ENCODE measurements at places on chromosomes 13 and 19.

GRCh38 chr13:96020155-96020575 is 33.0 kb downstream of the UGGT2 start:
- DNase-seq = no peak

- DNase-seq = no peak
These were observed 344.1 kb downstream of the RFC3 start for GRCh38 chr13:34161931-34162543.

DNA sequence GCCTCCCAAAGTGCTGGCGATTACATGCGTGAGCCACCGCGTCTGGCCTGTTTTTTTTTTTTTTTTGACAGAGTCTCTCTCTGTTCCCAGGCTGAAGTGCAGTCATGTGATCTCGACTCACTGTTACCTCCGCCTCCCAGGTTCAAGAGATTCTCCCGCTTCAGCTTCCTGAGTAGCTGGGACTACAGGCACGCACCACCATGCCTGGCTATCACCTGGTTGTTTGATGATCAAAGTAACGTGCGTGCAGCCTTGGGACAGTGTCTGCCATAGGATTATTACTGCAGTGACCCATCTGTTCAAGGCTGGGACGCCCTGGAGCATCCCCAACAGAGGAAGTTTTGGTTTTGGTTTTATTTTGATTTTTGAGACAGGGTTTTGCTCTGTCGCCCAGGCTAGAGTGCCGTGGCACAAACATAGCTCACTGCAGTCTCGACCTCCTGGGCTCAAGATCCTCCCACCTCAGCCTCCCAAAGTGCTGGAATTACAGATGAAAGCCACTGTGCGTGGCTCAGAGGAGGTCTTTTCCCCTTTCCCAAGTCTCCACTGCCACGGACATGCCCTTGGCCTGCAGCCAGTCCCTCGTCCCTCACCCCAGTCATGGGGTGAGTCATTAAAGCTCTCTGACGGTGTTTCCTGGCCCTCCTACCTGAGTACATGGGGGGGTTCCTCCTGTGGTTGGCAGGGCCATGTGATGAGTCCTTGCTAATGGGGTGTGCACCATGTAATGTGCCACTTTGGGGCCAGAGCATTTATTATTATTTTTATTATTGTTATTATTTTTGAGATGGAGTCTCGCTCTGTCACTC is 65.6 kb downstream of the IER2 start:
- DNase-seq = no peak

- DNase-seq = no peak
These were observed 597.2 kb downstream of the DIAPH3 start for GRCh38 chr13:59566561-59566960.

DNA sequence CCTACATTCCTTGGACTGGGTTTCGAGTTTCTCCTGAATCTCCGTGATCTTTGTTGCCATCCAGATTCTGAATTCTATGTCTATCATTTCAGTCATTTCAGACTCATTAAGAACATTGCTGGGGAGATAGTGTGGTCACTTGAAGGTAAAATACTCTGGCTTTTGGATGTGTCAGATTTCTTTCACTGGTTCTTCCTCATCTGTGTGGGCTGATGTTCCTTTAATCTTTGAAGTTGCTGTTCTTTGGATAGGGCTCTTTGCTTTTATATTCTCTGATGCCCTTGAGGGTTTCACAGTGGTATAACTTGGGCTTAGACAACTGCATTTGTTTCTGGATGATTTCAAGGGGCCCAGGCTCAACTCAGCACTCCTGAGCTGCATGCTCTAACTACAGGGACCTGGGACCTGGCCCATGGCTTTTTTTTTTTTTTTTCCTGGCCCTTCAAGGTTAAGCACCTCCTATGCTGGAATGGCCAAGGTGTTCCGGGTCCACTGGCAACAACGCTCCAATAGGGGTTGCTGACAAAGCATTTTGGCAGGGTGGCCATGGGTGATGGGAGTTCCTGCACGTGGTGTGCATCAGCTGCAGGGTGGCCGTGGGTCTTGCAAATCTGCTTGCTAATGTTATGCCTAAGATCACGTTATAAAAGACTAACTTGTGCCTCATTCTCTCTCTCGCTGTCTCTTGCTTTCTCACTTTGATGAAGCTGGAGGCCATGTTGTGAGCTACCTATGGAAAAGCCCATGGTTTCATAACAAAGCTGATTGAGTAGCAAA is 5.9 kb upstream of the SIGLEC7 start:
- no peak for DNase-seq

DNA sequence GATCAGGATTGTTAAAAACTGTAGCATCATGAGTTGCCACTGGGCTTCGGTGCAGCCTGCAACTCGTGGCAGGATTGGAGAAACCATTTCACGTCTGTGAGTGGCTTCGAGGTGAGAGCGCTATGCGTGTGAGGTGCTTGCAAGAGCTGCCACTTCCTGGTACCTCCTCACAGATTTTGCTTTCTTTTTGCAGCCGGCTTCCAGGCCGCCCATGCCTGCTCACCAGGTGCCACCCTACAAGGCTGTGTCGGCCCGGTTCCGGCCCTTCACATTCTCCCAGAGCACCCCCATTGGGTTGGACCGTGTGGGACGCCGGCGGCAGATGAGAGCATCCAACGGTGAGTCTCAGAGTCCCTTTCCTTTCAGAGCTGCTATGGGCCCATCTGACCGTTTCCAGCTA is 57.9 kb upstream of the C1QTNF9 start:
- peak; percentile 73 for DNase-seq

DNA sequence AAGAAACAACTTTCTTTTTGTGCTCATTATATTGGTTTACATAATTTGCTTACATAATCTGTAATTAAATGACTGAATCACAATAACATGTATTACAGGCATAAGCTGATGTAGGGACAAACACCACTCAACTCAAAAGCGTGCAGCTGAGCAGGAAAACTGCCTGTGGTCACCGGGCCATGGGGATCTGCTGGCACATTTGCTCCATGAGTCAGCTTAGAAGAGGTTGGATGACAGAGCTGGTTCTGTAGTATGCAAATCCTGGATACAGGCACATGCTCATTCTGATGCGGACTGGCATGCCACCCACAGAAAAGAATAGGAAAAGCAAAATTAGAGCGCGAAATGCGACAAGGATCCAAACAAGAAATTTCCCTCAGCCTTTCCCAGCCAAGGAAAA is 128.6 kb downstream of the USP12 start:
- DNase-seq = no peak

GRCh38 chr13:41459432-41460073 is 2.2 kb downstream of the RGCC start:
- no peak for DNase-seq

DNA sequence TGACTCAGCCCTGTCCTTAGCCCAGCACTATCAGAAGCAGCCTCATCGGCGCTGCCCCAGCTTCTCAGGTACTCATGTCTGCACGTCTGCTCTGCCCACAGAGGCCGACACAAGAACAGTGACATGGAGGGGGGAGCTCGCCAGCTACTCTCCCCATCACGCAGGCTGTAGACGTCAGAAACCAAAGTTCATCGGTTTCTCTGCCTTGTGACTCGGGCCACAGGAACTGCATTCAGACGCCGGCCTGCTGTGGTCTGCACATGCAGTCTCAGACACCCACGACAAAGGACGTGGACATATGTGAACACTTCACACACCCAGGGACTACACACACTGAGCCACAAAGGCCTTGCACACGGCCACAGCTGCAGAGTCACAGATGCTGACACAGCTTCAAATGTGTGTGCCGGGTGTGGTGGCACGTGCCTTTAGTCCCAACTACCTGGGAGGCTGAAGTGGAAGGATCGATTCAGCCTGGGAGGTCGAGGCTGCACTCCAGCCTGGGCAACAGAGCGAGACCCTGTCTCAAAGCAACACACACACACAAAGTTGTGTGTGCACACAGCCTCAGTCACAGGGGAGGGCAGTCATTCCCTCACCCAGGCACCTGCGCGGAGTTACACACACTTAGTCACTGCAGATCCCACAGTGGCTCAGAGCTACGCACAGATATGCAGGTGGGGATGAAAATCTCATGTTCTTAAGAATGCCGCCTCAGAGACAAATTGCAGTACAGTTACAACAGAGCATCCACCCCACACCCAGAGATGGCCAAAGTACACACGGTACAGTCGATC is 4.9 kb upstream of the ZFP36 start:
- peak; percentile 58 for DNase-seq

DNA sequence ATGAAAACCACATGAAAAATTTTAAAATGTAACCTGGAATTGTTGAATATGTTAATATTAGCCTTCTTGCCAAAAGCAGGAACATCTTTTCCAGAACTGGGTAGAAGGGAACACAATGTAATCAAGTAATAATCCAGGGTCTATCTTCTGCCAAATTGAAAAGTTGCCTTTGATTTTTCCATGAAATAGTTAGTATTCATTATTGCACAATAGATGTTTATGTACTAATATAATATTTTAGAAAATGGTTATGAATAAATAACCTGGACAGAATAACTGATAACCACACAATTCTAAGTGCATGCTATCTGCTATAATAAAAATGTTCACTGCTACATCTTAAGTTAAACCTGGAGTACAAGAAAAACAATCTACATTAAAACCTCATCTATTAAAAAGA is 802.3 kb downstream of the LIG4 start:
- no peak for DNase-seq

DNA sequence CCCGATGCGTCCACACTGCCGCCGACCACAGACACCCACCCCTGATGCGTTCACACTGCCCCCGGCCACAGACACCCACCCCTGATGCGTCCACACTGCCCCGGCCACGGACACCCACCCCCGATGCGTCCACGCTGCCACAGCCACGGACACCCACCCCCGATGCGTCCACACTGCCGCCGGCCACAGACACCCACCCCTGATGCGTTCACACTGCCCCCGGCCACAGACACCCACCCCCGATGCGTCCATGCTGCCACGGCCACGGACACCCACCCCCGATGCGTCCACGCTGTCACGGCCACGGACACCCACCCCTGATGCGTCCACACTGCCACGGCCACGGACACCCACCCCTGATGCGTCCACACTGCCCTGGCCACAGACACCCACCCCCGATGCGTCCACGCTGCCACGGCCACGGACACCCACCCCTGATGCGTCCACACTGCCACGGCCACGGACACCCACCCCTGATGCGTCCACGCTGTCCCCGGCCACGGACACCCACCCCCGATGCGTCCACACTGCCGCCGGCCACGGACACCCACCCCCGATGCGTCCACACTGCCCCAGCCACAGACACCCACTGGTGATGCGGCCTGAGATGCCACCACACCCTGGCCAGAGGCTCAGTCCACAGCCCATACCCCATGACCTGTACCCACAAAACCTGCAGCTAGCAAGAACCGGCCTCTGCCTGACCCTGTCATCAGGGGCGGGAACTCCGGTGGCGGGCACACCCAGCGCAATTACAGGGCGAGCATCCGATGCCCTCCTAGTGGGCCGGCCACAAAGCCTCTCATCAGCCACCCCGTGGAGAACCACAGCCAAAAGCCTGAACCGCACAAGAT is 28.4 kb downstream of the RASA3 start:
- DNase-seq = no peak

- DNase-seq = no peak
These were observed 5.5 kb upstream of the SAE1 start for GRCh38 chr19:47124937-47125668.

DNA sequence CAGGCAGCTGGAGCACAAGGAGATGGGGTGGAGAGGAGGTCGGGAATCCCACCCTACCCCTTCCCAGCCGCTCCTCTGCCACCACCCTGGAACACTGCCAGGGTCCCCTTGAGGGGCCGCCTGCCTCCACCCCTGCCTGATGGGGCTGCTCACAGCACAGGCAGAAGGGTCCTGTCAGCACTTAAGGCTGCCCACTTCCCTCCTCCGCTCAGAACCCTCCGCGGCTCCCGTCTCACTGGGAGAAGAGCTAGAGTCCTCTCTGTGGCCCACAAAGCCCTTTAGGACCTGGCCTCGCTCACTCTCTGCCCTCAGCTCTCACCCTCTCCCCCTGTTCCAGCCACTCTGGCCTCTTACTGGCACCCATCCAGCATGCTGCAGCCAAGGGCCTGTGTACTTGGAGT is 3.4 kb upstream of the POLD1 start:
- no peak for DNase-seq

DNA sequence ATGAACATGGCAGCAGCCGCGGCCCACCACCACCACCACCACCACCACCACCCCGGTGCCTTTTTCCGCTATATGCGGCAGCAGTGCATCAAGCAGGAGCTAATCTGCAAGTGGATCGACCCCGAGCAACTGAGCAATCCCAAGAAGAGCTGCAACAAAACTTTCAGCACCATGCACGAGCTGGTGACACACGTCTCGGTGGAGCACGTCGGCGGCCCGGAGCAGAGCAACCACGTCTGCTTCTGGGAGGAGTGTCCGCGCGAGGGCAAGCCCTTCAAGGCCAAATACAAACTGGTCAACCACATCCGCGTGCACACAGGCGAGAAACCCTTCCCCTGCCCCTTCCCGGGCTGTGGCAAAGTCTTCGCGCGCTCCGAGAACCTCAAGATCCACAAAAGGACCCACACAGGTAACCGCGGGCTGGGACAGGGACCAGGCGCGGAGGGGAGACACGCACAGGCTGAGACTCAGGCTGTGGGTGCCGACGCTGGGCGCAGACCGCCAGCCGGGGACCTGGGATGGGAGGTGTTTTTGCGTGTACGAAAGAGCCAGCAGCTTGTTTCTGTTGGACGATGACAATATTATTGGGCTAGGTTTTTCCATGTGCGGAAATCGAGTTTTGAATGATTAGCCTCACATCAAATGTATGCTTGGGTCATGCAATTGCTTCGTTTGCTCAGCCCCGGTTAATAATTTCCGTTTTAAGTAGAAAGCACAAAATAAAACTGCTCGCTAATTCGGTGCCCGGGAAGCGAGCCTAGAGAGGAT is 1.3 kb downstream of the ZIC2 start:
- no peak for DNase-seq

DNA sequence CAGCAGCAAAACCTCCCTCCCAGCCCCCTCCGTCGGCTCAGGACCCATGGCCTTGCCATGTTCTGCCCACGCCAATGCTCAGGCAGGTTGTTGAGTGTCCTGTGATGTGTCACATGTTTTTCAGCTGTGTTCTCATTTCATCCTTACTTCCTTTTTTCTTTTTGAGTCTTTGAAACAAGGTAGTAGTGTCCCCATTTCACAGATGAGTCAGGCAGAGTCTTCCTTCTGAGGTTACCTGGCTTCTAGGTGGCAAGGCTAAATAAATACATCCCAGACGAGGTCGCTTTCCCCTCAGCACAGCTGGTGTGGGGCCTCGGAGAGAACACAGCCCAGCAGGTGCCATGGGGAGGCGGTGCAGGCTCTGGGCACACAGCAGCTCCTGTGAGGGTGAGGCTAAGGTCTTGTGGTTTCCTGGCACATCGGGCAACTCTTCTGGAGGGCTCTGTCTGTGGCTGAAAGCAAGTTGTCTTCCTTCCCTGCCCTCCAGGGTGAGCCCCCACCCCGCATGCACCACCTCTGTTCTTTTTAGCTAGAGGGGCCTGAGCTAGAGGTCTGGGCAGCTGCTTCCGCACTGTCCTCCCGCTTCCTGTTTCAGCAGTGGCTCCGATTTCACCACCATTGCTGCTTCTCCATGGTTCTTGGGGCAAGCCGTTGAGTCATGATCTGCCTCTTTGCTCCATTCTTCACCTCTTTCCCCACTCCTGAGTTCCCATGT is 15.1 kb downstream of the PRAM1 start:
- DNase-seq = peak; percentile 17

GRCh38 chr19:45355402-45355801 is 14.9 kb downstream of the KLC3 start:
- no peak for DNase-seq
